Activated naive CD4-positive, alpha-beta T cell treated with anti-CD3 and anti-CD28 coated beads, Interleukin-2, amount 50 U/mL, for 72 hours (primary cell): ENCODE measurements at places on chromosomes 3 and 15. TPM values are rescaled to one million over a fixed set of nuclear protein-coding genes. Genes with fewer than 3 reads are reported as not detected.

DNA sequence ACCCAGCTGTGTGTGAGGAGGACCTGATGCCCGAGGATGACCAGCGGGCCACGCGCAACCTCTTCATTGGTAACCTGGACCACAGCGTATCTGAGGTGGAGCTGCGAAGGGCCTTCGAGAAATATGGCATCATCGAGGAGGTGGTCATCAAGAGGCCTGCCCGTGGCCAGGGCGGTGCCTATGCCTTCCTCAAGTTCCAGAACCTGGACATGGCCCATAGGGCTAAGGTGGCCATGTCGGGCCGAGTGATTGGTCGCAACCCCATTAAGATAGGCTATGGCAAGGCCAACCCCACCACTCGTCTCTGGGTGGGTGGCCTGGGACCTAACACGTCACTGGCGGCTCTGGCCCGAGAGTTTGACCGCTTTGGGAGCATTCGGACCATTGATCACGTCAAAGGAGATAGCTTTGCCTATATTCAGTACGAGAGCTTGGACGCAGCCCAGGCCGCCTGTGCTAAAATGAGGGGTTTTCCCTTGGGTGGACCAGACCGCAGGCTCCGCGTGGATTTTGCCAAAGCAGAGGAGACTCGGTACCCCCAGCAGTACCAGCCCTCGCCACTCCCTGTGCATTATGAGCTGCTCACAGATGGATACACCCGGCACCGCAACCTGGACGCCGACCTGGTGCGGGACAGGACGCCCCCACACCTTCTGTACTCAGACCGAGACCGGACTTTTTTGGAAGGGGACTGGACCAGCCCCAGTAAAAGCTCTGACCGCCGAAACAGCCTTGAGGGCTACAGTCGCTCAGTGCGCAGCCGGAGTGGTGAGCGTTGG, 1.5 kb downstream of the RBM15B start:
- no peak for DNase-seq

DNA sequence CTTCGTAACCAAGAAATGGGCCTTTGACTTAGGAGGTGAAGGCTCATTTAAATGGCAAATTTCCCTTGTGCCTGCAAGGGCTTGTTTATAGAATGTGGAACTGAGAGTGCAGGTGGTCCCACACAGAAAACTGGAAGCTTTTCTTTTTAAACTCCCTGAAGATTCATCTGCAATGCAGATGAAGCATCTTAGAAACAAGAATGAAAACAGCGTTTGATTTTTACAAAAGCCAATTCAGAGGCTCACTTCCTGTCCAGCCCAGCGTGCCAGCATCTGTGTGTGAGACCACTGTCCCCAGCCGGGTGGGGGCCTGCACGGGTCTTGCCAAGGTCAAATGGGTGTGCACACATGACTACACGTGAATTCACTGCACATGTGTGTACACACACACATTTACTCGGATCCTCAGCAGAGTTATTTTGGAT, 94.7 kb downstream of the LINGO1 start:
- DNase-seq = no peak

DNA sequence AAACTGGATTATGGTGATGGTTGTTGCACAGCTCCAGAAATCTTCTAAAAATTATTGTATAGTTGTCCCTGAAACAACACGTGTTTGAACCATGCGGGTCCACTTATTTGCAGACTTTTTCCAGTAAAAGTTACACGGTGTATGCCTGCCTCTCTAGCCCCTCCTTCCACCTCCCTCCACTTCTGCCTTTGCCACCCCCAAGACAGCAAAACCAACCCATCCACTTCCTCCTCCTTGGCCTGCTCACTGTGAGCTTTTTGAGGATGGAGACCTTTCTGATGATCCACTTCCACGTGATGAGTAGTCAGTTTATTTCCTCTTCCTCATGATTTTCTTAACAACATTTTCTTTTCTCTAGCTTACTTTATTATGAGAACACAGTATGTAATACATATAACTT, 5.4 kb downstream of the CYFIP1 start:
- no peak for DNase-seq

GRCh38 chr3:31010491-31010890, 116.0 kb upstream of the GADL1 start:
- DNase-seq = no peak

GRCh38 chr15:52348056-52348745, 52.6 kb upstream of the MYO5C start:
- DNase-seq = no peak

- DNase-seq = no peak
Observed at GRCh38 chr3:81003817-81004216, 757.6 kb downstream of the GBE1 start.

DNA sequence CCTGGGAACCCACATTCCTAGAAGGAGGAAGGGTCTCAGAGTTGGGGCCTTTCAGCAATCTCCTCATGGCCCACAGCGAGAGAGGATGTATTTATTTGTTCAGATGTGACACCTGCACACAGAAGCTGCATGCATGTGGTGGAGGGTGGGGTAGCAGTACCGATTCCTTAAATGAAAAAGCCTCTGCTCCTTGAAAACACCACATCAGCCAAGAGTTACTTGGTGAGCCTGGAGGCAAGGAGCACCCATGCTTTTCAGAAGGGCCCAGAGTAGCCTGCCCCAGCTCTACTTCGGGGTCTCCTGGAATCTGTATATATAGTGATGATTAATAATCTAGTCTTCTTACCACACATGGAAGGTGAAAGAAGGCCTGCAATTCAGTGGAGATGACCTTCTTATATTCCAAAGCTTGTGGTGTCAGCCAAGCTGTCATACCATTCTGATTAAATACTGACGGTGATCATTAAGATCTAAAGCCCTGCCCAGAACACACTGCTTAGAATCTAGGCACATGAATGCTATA, 33.5 kb downstream of the SEMA6D start:
- DNase-seq = no peak

GRCh38 chr3:188223936-188224335, 70.0 kb downstream of the LPP start:
- no peak for DNase-seq

DNA sequence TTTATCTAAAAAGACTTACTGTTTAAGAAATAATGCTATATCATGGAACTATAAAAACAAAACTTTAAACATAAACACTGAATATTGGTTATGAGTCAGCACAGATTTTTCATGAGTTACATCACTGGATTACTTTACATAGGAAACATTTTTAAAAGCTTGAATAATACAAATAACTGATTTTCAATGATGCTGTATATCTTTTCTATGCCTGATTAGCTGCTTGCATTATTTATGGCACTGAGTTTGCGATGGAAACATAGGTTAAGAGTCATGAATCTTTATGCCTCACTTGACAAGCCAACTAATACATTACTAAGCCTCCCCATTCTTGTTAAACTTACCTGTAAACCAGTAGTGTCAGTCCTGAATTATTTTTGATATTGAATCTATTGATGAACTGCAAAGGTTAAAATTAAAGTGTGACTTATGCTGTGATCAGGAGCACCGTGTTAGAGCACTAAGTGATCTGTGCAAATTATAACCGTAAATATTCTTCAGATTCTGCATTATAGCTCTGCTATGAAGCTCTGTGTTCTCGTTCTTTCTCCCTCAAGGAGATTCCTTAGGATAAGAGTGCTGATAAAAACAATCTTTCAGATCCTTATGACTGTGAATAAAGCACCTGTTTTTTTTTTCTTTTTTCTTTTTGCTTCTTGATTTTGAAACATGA, 437.3 kb upstream of the BCHE start:
- no peak for DNase-seq

- no peak for DNase-seq
Observed at GRCh38 chr15:43974852-43975251, 148.1 kb downstream of the WDR76 start.

DNA sequence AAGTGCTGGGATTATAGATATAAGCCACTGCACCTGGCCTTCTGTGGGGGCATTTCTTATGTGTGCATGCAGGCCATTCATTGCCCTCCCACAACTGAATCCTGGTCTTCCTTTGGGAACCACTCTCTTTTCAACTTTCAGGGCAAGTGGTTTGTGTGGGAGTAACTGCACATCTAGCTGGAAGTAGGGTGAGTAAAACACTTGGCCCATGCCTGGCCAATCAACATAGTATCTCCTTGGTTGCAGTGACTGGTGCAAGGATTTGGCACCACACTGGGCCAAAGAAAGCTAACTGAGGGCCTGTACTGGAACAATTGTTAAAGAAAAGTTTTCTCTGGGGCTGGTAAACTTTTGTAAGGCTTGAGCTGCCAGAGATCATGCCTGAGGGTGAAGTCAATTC, 189.2 kb upstream of the FEZF2 start:
- DNase-seq = no peak

GRCh38 chr15:77481670-77482069, 61.0 kb downstream of the HMG20A start:
- no peak for DNase-seq

DNA sequence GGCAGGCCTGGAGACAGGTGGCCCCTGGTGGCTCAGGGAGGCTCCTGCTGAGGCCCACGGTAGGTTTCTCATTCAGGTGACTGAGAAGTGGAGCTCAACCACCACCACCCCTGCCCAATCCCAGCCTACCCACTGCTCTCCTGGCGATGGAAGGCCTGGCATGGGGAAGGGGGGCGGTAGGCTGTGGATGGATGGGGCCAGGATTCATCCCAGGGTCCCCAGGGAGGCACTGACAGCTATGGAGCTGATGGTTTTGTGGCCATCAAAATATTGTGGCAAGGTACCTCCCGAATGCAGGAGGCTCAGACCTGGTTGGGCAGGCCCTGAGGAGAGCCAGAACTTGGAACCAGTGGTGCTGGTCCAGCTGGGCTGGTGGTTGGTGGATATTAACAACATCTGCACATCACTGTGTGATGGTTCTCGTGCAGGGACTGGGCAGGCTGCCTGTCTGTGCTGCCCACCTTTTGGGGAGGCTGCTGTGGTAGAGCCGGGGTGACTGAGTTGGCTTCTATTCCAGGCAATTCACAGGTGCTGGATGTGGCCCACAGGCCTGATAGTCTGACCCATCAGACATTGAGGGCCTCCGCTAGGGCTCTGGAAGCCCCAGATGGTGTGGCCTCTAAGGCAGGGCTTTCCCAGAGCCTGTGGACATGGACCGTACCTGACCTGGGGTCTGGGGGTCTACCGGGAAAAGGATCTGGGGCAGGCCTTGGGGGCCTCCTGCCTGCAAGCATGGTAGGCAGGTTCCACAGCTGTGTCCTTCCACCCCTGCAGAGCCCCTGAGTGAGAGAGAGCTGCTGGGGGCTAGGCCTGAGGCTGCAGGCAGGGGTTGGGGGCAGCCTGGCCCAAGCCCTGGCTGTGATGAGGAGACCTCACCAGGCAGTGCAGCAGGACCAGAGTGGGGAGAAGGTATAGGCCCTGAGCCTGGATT, 3.4 kb downstream of the ZBTB47 start:
- DNase-seq = no peak

DNA sequence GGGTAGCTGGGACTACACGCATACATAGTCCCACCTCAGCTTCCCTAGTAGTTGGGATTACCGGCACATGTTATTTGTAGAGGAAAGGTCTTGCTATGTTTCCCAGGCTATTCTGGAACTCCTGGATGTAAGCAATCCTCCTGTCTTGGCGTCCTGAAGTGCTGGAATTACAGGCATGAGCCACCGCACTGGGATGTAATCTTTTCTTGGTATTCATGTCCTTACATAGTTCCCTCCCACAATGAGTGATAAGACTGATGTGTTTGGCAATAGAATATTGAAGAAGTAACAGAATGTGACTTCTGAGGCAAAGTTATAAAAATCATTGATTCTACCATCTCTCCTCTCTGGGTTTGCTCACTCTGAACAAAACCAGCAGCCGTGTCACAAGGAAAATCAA, 22.7 kb upstream of the ALCAM start:
- DNase-seq = no peak

DNA sequence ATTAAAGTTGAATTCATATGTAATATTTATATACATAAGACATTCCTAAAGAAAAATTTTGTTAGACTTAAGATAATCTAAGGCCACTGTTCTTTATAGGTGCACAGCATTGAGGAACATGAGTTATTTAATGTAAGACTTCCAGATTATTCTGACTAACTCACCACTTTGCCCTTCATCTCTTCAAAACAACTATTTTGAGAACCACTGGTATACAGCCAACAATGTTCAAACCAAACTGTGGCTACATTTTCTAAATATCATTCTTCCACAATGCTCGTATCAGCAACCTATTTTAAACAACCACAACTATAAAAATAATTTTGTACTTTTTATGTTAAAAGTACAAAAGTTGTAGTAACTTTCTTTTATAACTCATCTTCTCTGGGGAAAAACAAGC, 199.8 kb upstream of the ALCAM start:
- DNase-seq = no peak

DNA sequence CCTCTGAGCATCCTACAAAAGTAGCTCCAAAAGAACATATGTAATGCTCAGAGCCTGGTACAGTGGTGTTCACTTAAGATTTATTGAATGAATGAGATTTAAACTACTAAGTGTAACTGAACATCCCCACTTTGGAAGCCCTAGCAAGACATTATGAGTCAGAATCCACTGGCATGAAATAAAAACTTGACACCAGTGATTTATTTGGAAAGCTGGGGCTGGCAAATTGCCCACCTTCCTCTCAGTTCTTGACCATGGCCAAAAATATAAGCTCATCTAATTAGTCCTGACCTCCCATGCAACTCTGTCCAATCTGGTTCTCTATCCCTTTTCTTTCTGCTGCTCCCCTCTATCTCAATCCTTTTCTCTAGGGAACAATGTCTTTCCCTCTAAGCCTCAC, 418.0 kb downstream of the PLCL2 start:
- DNase-seq = no peak

DNA sequence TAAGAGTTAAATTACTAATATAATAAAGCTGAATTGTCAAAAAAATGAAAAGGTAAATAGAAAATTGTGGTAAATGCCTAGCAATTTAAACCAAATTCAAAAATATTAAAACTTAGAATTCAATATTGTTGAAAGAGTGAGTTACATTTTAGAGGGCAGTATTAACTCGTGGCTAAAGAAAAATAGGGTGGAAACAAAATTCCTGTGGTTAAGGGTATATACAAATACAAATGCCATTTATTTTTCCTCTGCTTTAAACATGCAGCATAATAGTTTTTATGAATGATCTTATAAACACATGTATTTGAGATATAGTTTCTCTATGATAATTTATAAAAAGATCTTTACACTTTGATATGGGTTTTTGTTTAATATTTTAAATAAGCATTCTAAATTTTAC, 79.0 kb downstream of the NEDD4 start:
- DNase-seq = no peak

- DNase-seq = no peak
Observed at GRCh38 chr15:36601497-36601932, 22.1 kb downstream of the CDIN1 start.

GRCh38 chr15:99472416-99473145, 93.2 kb upstream of the MEF2A start:
- DNase-seq = no peak

The HMCES gene
- total RNA-seq = 58.5 TPM

The MYEF2 gene
- 33.0 TPM for total RNA-seq

The C3orf49 gene
- not detected for total RNA-seq

The GPR171 gene
- total RNA-seq = 31.2 TPM

The TNIK gene
- 37.9 TPM for total RNA-seq

The BOC gene
- not detected for total RNA-seq

The IL16 gene
- 114 TPM for total RNA-seq

The MCF2L2 gene
- 1.5 TPM for total RNA-seq

The ADGRG7 gene
- not detected for total RNA-seq
